Fibroblast of the aortic adventitia (primary cell): ENCODE measurements at places on chromosomes 6 and 20. TPM values are rescaled to one million over a fixed set of nuclear protein-coding genes. Genes with fewer than 3 reads are reported as not detected.

Gene C20orf141
- not detected in 2 replicates for total RNA-seq

Gene SPDEF
- not detected in 2 replicates for total RNA-seq

Gene PPP1R3G
- 3.8 and 10.1 TPM in 2 replicates for total RNA-seq

Gene PKIG
- total RNA-seq: 83.2 and 134 TPM in 2 replicates

Gene CCDC170
- 0.09 and 0.82 TPM in 2 replicates for total RNA-seq

Gene SLC24A3
- 0.57 TPM in 1 of 2 replicates, not detected in the other for total RNA-seq

Gene CDH26
- total RNA-seq: 0.09 TPM in 1 of 2 replicates, not detected in the other

Gene ENPP5
- total RNA-seq: 0.36 and 5.3 TPM in 2 replicates
